Stimulated activated CD4-positive, alpha-beta T cell treated with anti-CD3 and anti-CD28 coated beads, Interleukin-2, amount 100 ng/mL, for 24 hours (primary cell): ENCODE measurements at places on chromosomes 4 and X.

- DNase-seq: no peak
Observed at GRCh38 chr4:6071959-6072720, 53.9 kb upstream of the C4orf50 start.

- no peak for DNase-seq
Observed at GRCh38 chr4:143251779-143252178, 67.1 kb downstream of the USP38 start.

DNA sequence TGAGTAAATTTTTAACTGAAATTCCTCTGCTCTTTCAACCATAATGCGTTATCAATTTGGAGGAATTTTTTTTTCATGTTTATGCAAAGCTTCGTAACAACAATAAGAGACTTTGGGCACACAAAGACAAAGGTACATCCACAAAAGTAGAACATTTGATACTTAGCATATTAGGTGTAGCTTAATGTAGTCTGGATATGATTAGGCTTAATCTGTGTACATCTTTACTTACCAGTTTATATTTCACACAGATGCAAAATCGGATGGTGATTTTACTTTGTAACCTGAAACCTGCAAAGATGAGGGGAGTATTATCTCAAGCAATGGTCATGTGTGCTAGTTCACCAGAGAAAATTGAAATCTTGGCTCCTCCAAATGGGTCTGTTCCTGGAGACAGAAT is 20.3 kb downstream of the AIMP1 start:
- DNase-seq: no peak

GRCh38 chr4:111066447-111066846 is 443.6 kb upstream of the PITX2 start:
- no peak for DNase-seq

GRCh38 chr4:84651499-84651898 is 68.6 kb downstream of the CDS1 start:
- DNase-seq: no peak

GRCh38 chr4:5409972-5410618 is 298.3 kb downstream of the EVC2 start:
- DNase-seq: no peak

DNA sequence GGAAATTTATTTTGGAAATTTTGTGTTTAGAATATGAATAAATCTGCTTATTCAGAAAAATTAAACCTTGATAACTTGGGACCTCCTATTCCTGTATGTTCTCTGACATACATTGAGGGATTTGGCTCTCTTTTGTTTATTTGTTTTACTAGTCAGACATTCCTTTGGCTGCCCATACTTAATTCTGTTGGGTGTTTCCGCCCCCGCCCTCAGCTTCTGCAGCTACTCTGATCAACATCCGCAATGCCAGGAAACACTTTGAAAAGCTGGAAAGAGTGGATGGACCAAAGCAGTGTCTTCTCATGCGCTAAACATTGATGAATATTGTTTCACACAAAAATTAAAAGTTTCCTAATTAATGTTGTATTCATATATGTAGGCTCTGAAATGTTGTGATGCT is 40.5 kb downstream of the RRAGB start:
- no peak for DNase-seq

DNA sequence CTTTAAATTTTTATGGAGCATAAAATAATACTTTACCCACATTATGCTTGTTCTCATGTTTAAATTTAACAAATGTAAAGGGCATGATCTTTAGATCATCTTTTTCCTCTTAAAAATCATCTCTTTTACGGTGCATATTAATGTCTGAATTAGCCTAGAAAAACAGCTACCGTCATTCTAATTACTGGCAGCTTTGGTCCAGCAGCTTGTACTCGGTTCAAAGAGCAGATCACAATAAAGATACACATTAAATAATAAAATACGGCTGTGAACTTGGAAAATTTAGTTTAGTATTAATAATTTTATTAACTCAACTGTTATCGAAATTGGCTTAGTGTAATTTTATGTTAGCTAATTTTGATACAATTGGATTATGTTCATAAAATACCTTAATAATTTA is 19.1 kb downstream of the CCSER1 start:
- DNase-seq: no peak
